Thymus (tissue), 14 donors: ENCODE measurements at places on chromosomes 11 and 22.
A peak's percentile ranks its signal among the peaks of the same experiment; 100 is the strongest.

GRCh38 chr11:125621995-125622394, 3.0 kb upstream of the CHEK1 start:
- H3K4me1 ChIP-seq = peaks cover 9% of the 10 kb centered on the region
- DNase-seq = no peak
- peaks cover 29% of the 10 kb centered on the region for H3K36me3 ChIP-seq
- no peaks in the 10 kb centered on the region for H3K27me3 ChIP-seq

- H3K4me1 ChIP-seq = no peaks in the 10 kb centered on the region
- H3K27ac ChIP-seq = no peak overlapping the region
- H3K4me3 ChIP-seq = no peak overlapping the region
- H3K27me3 ChIP-seq = peaks cover 8% of the 10 kb centered on the region
- no peak for DNase-seq
These were observed 6.3 kb downstream of the KCNJ1 start for GRCh38 chr11:128860571-128861361.

- H3K36me3 ChIP-seq = no peaks in the 10 kb centered on the region
- H3K4me1 ChIP-seq = no peaks in the 10 kb centered on the region
- DNase-seq = no peak
- H3K27ac ChIP-seq = no peak overlapping the region
These were observed 650.7 kb downstream of the FAM181B start for GRCh38 chr11:82082976-82083375.

DNA sequence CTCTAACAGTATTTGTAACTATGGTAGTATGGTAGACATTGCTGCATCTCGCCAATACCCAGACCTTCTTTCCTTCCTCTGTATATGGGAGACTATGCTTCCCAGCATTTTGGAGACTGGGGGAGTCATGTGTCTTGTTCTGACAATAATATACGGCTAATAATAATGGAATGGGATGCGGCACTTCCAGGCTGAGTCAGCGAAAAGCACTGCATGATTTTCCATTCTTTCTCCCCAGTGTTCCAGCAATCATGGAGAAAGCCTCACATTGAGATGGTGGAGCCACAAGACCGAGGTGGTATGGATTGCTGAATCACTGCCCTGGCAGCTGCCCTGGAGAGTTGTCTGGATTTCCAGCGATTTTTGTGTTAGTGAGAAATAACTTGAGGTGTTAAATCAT, 77.1 kb upstream of the FIBIN start:
- no peak overlapping the region for H3K27ac ChIP-seq
- no peaks in the 10 kb centered on the region for H3K36me3 ChIP-seq
- no peaks in the 10 kb centered on the region for H3K27me3 ChIP-seq
- H3K4me1 ChIP-seq = no peaks in the 10 kb centered on the region
- DNase-seq = no peak

DNA sequence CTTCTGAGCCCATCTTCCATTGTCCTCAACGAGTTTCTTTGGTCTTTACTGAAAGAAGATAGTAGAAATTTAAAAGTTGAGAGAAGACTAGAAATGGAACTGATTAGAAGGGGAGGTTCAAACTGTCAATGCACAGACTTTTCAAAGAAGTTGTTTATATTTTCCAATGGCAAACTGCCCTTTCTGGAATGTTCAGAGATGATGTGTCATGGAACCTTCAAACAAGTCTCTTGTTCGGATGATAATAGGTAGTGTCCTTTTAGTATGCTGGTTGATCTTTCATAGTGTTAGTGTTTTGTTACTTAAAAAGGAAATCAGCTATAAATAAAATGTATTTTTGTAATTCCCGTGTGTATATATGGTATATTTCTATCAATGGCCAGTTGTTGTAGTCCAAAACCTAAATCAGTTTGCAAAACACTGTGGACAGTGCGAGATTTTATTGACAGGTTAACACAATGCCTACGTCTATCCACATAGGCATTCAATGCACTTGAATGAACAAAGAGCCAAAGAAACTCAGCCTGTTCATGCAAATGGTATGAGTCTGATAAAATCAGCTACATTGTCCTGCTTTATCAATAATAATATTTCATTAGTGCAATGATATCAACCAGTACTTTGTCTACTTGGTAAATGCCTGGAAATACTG, 30.9 kb downstream of the C11orf91 start:
- no peaks in the 10 kb centered on the region for H3K4me1 ChIP-seq
- H3K27me3 ChIP-seq = no peaks in the 10 kb centered on the region
- H3K27ac ChIP-seq = no peak overlapping the region
- DNase-seq = no peak

DNA sequence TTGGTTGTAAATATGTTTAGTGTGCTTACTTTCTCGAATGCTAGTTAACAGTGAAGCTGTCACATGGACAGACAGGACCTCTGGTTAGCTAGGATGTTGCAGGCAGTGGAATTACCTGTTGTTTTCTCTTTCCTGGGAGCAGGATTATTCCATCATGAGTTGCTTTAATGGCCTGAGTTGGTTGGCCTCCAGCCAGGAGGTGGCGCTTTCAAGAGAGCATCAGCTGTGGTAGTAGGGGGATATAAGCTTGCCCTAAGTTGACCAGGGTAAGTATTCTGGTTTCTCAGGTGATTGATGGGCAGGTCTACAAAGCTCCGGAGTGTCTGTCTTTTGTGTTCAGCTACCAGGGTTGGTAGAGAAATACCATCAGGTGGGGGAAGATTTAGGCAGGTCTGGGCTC, 43.5 kb downstream of the NELL1 start:
- H3K4me3 ChIP-seq = no peak overlapping the region
- H3K27me3 ChIP-seq = no peaks in the 10 kb centered on the region
- no peak overlapping the region for H3K27ac ChIP-seq
- no peaks in the 10 kb centered on the region for H3K36me3 ChIP-seq
- no peaks in the 10 kb centered on the region for H3K4me1 ChIP-seq
- DNase-seq = no peak

- no peak for DNase-seq
- H3K27ac ChIP-seq = no peak overlapping the region
- H3K4me3 ChIP-seq = no peak overlapping the region
- no peaks in the 10 kb centered on the region for H3K4me1 ChIP-seq
These were observed 10.7 kb upstream of the SERPING1 start for GRCh38 chr11:57586711-57587245.

DNA sequence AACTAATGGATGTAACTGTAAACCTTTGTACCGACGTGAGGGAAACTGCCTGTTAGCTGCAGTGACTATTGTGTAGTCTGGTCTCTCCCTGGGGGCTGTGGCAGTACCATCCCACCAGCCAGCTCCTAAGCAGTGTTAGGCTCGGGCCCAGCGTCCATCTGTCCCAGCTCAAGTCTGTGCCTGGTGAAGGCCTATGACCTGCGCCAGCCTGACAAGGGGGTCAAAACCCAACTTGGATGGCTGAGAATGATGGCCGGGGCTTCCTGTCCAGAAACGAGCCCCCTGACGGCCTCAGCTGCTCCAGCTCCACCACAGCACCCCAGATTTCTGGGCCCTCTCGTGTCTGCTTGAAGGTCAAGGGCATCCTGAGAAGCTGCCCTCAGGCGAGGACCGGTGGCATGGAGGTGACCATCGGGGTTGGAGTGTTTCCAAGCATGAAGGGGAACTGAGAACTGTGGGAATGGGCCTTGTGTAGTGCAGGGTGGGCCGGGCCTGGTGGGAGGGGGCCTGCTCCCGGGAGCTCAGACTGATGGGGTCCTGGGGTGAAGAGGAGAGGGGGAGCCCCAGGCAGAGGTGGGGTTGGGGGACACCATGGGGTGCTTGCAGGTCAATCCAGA, 14.3 kb upstream of the SPI1 start:
- DNase-seq = no peak
- peaks cover 41% of the 10 kb centered on the region for H3K4me1 ChIP-seq
- H3K27ac ChIP-seq = no peak overlapping the region
- no peaks in the 10 kb centered on the region for H3K27me3 ChIP-seq

- peaks cover 4% of the 10 kb centered on the region for H3K4me1 ChIP-seq
- DNase-seq = no peak
- no peaks in the 10 kb centered on the region for H3K27me3 ChIP-seq
- H3K36me3 ChIP-seq = no peaks in the 10 kb centered on the region
These were observed 68.2 kb downstream of the USP35 start for GRCh38 chr11:78256962-78257361.

GRCh38 chr11:116986521-116987105, 111.6 kb downstream of the SIK3 start:
- no peaks in the 10 kb centered on the region for H3K36me3 ChIP-seq
- peaks cover 3% of the 10 kb centered on the region for H3K4me1 ChIP-seq
- H3K27me3 ChIP-seq = no peaks in the 10 kb centered on the region
- H3K4me3 ChIP-seq = no peak overlapping the region
- H3K27ac ChIP-seq = peak overlapping the region; percentile 29

DNA sequence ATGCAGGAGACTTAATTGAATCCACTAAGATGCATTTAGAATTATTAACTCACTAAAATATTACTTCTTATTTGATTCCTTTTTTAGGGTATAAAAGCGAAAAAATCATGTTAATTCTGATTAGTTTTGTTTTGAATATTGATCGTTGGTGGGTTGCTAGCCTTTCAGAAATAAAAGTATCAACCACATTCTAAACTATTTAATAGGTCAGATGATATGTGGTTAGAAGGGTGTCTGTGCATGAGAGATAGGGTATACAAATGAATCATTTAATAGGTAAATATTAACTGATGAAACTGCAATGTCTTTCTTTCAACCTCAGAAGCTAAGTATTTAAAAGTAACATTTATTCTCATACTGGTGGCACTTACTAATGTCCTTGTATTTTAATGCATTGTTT, 515.1 kb downstream of the CNTN5 start:
- no peak overlapping the region for H3K4me3 ChIP-seq
- H3K4me1 ChIP-seq = no peaks in the 10 kb centered on the region
- H3K27me3 ChIP-seq = no peaks in the 10 kb centered on the region
- no peak for DNase-seq

DNA sequence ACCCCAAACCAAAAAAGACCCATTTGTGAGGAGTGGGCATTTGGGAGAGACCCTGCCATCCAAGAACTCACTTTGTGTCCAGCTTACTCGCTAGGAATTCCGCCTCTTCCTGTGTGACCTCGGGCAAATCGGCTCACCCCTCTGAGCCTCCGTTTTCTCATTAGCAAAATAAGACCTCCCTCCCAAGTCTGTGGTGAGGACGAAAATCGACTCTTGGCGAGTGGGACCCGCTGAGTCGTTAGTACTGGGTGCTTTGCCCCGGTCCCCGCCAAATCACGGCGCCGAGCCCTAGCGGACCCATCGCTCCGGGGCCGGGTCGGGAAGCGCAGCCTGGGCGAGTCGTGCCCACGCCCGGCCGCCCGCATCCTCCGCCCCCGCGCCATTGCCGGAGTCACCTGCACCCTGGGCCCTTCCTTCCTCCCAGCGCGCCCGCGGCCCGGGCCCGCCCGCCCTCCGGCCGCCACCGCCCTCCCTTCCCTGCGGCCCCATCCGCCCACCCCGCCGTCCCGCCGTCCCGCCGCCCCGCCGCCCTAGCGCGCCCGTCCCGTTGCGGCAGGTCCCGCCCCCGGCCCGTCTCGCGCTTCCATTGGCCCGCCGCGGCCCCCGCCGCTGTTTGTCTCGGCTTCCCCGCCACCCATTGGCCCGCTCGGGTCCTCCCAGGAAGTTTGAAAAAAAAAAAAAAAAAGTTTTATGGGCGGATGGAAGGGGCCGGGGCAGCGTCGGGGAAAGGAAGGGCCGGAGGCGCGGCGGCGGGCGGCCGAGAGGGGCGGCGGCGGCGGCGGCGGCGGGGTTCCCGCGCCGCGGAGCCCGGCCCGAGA, 48.9 kb downstream of the TRIOBP start:
- H3K27ac ChIP-seq = no peak overlapping the region
- H3K4me1 ChIP-seq = peaks cover 40% of the 10 kb centered on the region
- peak overlapping the region; percentile 86 for H3K4me3 ChIP-seq
- no peaks in the 10 kb centered on the region for H3K36me3 ChIP-seq
- no peaks in the 10 kb centered on the region for H3K27me3 ChIP-seq
- DNase-seq = peak; percentile 56

DNA sequence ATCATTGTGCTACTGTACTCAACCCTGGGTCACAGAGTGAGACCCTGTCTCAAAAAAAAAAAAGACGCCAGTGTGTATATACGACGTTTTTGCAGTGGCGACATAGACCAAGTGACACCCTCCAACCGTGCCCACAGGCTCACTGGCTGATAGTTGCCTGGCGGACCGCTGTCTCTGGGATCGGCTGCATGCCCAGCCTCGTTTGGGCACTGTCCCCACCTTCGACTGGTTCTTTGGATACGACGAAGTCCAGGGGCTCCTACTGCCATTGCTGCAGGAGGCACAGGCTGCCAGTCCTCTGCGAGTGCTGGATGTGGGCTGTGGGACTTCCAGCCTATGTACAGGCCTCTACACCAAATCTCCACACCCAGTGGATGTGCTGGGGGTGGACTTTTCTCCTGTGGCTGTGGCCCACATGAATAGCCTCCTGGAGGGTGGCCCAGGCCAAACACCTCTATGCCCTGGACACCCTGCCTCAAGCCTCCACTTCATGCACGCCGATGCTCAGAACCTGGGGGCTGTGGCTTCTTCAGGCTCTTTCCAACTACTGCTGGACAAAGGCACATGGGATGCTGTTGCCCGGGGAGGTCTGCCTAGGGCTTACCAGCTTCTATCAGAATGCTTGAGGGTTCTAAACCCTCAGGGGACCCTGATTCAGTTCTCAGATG, 1.3 kb downstream of the CSKMT start:
- H3K4me1 ChIP-seq = peaks cover 21% of the 10 kb centered on the region
- peaks cover 26% of the 10 kb centered on the region for H3K36me3 ChIP-seq
- no peak for DNase-seq
- H3K27me3 ChIP-seq = no peaks in the 10 kb centered on the region
- peak overlapping the region; percentile 71 for H3K4me3 ChIP-seq

DNA sequence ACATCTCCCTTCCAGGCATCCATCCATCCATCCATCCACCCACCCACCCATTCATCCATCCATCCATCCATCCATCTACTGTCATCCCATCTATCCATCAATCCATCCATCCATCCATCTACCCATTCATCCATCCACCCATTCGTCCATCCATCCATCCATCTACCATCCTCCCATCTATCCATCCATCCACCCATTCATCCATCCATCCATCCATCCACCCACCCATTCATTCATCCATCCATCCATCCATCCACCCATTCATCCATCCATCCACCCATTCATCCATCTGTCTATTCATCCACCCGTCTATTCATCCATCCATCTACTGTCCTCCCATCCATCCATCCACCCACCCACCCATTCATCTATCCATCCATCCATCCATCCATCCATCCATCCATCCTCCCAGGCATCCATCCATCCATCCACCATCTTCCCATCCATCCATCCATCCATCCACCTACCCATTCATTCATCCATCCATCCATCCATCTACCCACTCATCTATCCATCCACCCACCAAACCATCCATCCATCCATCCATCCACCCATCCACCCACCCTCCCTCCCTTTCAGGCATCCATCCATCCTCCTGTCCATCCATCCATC, 33.7 kb downstream of the OSBPL5 start:
- H3K4me3 ChIP-seq = no peak overlapping the region
- no peak for DNase-seq
- no peak overlapping the region for H3K27ac ChIP-seq
- no peaks in the 10 kb centered on the region for H3K27me3 ChIP-seq

GRCh38 chr11:75812542-75813040, 2.4 kb upstream of the UVRAG start:
- no peaks in the 10 kb centered on the region for H3K36me3 ChIP-seq
- H3K4me3 ChIP-seq = no peak overlapping the region
- no peak for DNase-seq
- peak overlapping the region; percentile 70 for H3K27ac ChIP-seq
- peaks cover 15% of the 10 kb centered on the region for H3K4me1 ChIP-seq
